CD4-positive, alpha-beta T cell treated with Interleukin-1 beta for 1 hour (primary cell): ENCODE measurements at places on chromosomes 13 and 19.
A peak's percentile ranks its signal among the peaks of the same experiment; 100 is the strongest.

- DNase-seq, result no peak
These were observed 1.3 kb upstream of the PNMA8C start for GRCh38 chr19:46429999-46430398.

GRCh38 chr13:24931450-24932251 lies 164.3 kb upstream of the PABPC3 start:
- DNase-seq, result no peak

GRCh38 chr19:51277112-51277511 lies 26.2 kb downstream of the SIGLECL1 start:
- no peak for DNase-seq

GRCh38 chr13:100753376-100753775 lies 78.8 kb upstream of the TMTC4 start:
- DNase-seq, result no peak

GRCh38 chr13:79937311-79937710 lies 403.6 kb downstream of the SPRY2 start:
- no peak for DNase-seq

- no peak for DNase-seq
These were observed 41.8 kb downstream of the GSX1 start for GRCh38 chr13:27834095-27834494.

GRCh38 chr13:46165485-46166223 lies 16.3 kb downstream of the LCP1 start:
- no peak for DNase-seq

DNA sequence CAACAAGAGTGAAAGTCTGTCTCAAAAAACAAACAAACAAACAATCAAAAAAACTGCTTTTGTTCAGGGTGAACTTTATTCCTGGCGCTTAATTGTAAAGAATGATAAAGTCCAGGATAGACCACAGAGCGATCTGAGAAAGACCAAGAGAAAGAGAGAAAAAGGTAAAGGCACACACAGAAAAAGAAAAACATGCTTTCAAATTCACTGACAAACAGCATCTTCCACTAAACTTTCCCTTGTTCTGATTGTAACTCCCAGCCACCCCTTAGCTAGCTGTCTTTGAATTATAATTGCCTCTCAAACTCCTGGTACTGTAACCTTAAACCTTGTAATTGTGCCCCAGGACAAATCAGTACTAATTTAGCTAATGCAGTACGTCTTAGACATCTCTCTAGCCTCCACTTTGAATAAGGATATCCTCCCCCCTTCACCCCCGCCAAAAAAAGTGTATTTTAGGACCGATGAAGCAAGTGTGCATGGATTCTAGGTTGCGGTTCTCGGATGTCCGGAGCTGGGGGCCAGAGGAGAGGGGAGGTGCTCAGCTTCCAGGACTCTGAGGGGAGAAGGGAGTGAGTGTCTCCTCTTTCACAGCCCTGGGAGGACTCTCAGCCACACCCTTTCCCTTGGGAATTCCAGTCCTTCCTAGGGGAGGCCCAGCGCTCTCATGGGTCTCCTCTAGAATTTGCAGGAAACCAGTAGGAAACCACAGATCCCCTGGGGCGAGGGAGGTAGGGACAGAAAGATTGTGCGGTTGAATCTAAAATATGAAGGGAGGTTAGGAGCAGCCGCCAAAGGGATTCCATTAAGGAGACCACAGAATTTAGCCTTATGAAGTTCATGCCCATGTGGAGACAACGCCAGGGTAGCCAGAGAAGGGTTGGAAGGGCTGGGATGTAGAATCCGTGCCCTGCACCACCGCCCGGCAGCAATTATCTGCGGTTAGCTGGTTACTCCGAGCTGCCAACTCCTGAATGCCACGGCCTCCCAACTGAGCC lies 19.7 kb downstream of the ZNF536 start:
- no peak for DNase-seq

DNA sequence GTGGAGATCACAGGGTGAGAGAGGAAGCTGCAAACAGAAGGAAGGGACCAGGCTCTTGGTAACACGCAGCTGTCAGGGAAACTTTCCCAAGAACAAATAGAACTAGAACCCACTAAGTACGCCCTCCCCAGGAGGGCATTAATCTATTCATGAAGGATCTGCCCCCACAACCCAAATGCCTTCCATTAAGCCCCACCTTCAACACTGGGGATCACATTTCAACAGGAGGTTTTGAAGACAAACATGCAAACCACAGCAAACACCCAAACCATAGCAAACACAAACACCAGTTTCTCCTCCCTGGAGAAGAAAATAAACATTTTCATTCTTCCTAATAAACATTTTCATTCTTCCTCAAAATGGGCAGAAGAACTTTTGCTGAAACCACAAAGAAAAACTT lies 329.6 kb downstream of the EFNB2 start:
- DNase-seq, result no peak

DNA sequence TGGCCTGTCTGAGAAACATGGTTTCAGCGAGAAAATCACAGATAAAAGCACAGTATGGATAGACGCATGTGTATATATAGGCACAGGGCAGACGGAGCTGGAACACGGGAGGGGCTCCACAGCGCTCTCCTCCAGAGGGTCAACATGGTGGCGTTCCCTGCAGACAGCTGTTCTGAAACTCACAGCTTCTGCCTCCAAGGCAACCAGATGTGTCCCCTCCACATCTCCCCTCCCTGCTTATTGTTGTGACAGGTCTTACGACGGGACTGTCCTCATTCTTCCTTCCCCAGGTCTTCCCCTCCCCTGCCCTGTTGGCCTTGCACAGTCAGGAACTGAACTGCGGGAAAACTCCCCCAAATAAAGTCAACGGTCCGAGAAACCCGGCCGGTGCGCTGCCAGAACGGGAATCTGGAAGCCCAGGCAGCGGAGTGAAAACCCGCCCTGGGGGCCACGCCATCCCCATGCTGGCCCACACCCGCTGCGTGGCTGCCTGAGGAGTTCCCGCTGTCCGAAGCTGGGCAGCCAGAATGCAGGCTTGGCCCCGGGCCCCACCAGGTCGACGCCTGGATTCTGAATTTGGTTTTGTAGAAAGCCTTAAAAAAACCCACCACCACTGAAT lies 2.6 kb upstream of the TIMM13 start:
- DNase-seq, result no peak

DNA sequence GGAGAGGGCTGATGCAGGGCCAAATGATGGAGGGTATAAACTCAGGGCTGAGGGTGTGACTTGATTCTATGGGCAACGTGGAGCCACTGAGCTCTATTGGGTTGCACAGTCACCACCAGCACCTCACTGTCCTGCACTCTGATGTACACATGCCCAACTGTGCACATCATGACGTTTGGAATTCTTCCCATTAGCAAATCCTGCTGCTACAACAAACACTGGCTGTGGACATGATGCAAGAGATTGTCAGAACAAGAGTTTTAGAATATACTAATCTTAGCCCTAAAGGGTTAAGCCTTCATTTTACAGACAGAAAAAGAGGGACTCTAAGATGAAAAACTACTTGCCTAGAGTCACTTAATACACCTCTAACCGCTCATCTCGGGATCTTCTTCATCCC lies 2.4 kb upstream of the TTYH1 start:
- no peak for DNase-seq

GRCh38 chr13:42041011-42041683 lies 7.3 kb upstream of the DGKH start:
- DNase-seq, result peak; percentile 12

DNA sequence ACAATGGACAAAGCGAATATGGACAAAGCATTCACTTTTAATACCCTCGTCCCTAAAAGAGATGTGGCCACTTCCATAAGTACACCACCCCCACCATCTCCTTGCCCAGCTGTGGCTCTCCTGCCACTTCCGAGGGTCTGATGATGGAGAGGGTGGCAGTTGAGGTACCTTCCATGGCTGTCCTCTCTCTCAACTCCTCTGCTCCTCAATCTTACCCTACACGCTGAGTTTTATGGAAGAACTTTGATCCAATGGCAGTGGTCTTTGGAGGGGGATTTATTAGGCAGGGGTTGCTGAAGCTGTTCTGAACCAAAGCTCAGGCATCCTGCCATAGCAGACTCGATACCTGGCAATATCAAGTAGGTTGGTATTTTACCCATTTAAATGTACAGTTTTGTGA lies 413.0 kb downstream of the TSHZ3 start:
- DNase-seq, result no peak

- no peak for DNase-seq
These were observed 118.2 kb upstream of the SLC10A2 start for GRCh38 chr13:103184413-103184812.

DNA sequence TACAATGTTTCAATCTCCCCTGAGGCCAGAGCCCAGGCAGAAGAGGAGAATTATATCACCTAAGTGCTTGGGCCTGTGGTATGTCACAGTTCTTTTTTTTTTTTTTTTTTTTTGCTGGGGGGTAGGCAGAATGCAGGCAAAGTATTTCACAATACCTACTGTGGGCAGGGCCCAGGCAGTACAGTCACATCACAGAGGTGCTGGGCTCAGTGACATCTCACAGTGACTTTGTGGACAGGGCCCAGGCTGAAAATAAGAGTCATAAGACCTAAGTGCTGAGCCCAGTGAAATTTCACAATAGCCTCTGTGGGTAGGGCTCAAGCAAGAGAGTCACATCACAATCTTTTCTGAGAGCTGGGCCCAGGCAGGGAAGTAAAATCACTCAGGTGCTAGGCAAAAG lies 15.9 kb upstream of the ZNF208 start:
- no peak for DNase-seq

DNA sequence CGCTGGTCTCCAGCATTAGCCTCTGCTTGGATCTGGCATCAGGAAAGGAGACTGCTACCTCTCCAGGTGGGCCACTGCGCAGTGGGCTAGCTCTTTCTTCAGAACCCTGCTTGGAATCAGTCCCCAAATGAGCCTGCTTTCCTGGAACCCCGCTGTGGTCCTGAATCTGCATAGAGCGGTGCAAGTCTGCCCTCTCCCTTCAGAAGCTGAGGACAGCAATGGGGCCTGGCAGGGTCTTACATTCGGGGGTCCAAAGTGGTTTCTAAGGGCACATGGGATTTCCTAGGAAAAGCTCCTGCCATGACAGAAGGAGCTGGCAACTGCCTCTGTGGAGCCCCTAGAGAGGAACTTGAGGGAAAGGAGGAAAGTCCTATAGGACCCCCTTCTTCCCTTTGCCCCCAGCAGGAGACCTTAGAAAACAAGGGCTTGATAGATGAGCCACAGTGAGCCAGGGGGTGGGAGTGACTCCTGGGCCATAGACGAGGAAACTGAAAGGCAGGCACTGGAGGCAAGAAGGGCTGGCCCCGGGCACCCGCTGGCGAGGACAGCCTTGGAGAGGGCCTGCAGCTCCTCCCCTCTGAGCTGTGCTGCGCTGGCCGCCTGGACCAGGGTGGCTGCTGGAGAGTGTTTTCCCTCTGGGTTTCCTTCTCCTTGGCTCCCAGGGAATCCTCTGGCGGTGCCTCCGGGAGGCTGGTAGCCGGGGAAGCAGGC lies 1.4 kb upstream of the VSTM2B start:
- no peak for DNase-seq

DNA sequence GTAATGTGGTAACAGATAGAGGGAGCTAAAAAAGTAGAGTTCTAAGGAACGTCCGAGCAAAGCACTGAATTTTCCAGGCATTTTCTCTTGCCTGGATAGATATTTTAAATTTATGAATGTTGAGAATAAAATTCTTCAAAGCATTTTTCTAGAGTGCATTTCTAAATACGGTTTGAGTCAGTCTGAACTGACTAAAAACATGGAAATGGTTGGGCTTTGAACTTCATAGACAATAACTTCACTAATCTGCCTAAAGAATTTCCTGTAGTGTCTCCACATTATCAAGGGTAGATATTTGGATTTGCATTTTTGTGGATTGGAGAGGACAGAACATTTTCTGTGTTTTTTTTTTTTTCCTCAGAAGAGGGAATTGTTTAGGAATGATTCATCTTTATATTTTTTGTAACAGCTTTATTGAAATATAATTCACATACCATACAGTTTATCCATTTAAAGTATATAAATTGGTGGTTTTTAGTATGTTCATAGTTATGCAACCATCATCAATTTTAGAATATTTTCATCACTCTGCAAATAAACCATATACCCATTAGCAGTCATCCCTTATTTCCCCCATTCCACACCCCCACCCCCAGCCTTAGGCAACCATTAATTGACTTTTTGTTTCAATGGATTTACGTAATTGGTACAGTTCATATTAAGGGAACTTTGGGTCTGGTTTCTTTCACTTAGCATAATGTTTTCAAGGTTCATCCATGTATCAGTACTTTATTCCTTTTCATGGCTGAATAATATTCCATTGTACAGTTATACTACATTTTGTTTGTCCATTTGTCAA lies 20.7 kb downstream of the GARRE1 start:
- no peak for DNase-seq

DNA sequence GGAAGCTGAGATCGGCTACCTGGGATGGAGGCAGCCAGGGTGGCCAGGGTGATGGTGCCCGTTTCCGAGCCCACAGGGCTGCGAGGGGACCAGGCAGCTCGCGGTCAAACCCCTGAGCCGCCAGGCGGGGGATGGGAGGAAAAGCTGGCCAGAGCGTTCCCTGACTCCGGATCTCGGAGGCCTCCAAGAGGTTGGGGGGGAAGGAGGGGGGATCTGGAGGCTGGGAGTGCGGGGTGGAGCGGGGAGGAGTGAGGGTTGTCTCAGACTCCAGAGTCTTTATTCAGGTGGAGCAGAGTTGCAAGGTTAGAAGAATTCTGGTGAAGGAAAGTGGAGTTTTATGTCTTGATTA lies 1.1 kb downstream of the CACNG7 start:
- no peak for DNase-seq

- no peak for DNase-seq
These were observed 146.0 kb upstream of the GPC6 start for GRCh38 chr13:93080587-93080986.

GRCh38 chr13:107322228-107322627 lies 754.3 kb upstream of the ARGLU1 start:
- no peak for DNase-seq

DNA sequence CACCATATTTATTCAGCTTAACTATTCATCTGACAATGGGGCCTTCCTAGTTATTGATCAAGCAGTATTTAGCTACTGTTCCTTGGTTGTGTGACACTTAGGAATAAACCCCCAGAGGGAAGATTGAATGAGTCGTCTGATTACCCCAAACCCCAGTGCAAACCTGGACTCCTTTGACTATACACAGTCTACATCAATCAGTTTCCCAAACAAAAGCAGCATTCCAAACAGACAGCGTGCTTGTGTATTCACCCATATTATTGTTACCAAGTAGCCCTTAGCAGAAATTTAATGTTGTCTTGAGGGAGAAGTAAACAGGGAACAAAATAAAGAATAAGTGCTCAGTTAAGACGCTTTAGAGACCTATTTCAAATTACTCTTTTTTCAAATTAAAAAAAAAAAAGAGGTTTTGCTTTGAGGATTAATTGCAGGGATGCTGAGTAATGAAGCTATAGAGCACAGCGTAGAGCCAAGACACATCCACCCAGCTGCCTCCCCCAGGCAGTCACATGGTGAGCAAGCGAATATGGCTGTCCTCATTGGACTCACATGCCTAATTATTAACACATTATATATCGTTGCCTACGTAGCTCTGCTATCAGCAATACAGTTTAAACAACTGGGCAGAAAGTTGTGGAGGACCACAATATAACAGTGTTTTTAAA lies 14.7 kb upstream of the B3GLCT start:
- DNase-seq, result no peak
